ENCODE measurements at places on chromosomes 13 and 19. TPM values are rescaled to one million over a fixed set of nuclear protein-coding genes. Genes with fewer than 3 reads are reported as not detected.
A peak's percentile ranks its signal among the peaks of the same experiment; 100 is the strongest.

DNA sequence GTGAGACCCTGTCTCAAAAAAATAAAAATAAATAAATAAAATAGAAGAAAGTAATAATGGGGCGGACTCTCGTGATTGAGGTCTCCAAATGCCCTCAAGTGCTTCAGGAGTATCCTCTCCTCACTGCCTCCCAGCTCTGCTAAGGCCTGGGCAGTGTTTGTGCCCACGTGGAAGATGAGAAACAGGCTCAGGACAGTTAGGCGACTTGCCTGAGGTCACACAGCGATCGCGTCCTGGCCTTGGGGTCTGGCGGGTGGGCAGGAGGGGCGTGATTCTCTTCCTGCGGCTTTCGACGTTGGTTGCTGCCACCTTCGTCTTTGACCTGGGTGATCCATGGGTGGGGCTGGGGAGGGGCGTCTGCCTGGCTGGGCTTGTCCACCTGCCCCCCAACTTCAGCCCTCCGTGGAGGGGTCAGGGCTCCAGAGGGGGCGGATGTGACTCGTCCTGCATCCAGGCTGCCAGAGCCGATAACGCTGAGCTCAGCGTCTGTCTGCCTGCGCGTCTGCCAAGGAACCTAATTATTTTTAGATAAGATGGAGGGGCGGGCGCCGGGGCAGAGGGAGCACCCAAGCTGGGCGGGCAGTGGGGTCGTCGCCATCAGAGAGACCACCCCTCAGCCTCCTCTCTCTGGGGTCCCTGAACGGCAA, 56.9 kb downstream of the NFIC start:
- no peak for DNase-seq

GRCh38 chr19:30393046-30393445, 20.9 kb downstream of the ZNF536 start:
- peak; percentile 39 for DNase-seq

- no peak for DNase-seq
These were observed 1.9 kb downstream of the ZNF493 start for GRCh38 chr19:21398851-21399250.

DNA sequence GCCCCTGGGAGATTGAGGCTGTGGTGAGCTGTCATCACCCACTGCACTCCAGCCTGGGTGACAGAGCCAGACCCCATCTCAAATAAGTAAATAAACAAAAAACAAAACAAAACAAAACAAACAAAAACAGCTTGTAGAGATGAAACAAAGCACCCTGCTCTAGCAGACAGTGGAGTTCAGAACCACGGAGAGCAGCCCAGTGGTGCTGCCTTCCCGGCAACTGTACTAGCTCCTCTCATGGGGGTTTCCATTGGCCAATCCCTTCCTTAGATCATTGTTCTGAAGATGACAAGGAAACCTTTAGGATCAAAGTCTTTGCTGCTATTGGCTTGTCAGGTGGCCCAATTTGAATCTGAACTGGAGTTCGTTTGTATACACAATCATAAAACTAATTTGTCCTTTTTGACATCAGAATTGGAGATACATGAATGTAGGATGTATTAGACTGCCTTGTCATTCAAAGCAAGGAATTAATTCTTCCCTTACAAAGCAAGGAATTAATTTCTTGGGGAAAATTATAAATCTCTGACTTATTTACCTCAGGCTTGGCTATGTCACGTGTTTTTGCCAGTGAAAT, 19.7 kb upstream of the SYCN start:
- DNase-seq: peak; percentile 33

- no peak for DNase-seq
These were observed 240.9 kb downstream of the LIG4 start for GRCh38 chr13:107974409-107974808.

- no peak for DNase-seq
These were observed 345.0 kb downstream of the NDFIP2 start for GRCh38 chr13:79825959-79826358.

DNA sequence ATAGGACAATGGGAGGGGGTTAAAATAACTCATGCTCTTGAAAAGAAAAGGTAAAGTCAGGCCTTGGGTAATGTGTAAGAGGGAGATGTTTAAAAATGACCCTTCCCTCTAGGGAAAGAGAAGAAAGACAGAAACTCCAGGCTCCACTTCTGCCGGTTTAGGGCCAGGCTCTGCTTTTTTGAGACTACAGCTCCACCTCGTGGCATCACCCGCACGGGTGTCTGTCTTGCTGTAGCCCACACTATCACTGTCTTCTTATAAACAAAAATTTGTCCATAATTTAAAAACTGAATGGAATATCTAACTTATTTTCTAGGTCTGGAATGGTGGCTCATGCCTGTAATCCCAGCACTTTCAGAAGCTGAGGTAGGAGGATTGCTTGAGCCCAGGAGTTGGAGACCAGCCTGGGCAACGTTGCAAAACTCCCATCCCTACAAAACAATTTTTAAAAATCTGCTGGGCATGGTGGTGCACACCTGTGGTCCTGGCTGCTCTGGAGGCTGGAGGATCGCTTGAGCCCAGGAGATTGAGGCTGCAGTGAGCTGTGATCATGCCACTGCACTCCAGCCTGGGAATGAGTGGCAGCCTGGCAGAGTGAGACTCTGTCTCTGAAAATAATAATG, 65.1 kb upstream of the GTF3A start:
- peak; percentile 68 for DNase-seq

DNA sequence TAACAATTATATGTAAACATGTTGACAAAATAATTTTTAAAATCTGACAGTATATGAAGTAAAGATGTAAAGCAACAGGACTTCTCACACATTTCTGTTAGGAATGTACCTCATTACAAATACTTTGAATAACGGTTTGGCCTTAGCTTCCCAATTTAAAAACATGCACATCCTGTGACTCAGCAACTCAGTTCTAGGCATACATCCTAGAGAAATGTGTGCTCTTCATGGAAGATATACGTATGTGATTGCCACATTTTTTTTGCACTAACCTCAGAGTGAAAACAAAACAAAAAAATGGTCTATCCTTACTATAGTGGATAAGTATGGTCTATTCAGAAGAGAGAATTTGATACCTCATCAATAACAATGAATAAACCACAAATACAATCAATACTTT, 314.6 kb downstream of the LIG4 start:
- DNase-seq: no peak

GRCh38 chr13:46559272-46559805, 6.4 kb downstream of the LRCH1 start:
- DNase-seq: no peak

DNA sequence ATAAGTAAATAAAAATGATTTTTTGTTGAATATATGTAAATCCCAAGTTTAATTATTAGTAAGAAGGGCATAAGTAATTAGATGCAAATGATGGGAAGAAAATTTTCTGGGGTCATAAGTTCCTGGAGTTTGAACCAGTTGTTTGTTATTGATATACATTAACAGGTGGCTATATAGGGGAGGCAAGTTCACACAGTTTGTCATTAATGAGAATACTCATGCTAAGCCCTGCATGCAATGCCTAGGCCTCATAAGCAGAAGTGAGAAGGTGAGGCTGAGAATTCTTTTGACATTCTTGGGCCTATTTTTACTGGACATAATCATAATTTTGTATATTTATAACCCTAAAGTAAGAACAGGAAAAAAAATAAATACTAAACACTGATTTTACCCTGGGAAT, 1210.7 kb upstream of the PCDH9 start:
- no peak for DNase-seq

DNA sequence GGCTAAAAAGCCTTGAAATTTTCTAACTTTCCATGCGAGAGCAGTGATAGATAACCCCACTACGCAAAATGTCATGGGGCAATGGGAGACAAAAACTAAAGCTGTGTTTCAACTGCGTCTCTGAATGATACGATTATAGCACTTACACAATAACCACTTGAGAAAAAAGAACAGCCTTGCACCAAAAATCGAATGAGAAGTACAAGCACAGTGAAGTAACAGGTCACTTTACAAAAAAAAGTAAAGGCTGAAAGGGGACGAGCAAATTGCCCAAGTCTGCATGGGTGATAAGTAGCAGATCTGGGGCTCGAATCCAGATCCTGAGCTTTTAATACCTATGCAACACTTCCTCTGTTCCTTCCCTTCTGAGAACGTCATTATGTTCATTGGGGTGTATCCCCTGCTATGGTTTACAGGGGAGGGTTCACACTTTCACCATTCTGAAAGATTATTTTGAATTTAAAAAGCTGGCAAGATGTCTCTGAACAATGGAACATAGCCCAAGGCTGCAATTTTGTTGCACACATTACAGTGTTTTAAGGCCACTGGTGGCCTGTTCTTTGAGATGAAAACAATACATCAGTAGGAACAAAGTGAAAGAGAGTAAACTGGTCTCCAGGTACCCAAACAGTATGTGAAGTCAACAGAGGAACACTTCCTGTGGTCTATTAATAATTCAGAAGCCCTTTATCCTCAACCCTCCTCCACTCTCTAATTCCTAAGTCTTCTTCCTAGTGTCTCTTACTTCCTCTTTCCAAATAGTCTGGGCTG, 3.2 kb downstream of the CPB2 start:
- DNase-seq: peak; percentile 77

- no peak for DNase-seq
These were observed 16.2 kb downstream of the PPP1R12C start for GRCh38 chr19:55101261-55101660.

DNA sequence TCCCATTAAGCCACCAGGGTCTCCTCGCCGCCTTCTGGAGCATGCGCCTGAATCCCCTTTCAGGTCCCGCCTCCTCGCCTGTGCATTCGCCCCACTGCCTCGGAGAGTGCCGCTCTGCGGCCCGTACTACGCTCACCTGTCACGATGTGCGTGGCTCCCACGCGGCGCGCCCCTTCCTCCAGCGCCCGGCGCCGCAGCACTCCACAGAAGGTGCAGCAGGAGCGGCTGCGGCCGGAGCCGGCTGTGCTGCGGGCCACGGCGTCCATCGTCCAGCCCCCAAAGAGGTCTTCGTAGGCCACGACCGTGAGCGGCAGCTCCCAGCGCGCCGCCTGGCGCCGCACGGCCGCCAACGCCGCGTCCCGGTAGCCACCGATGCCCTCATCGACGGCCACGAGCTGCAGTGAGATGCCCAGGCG, 4.3 kb downstream of the CTU1 start:
- no peak for DNase-seq

- DNase-seq: peak; percentile 58
These were observed 546.6 kb downstream of the DACH1 start for GRCh38 chr13:71320452-71320851.

DNA sequence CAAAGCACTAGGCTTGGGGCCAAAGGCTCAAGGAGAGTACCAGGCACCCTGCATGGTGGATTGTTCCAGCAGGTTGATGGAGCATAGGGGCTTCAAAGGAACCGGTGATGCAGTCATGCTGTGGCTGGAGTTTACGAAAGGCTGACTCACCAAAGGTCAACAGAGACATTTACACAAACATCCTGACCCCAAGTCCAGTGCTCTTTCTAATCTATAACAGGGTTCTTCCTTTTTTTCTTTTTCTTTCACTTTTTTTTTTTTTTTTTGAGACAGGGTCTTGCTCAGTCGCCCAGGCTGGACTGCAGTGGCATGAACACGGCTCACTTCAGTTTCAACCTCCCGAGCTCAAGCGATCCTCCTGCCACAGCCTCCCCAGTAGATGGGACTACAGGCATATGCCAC, 35.6 kb upstream of the TPTE2 start:
- no peak for DNase-seq

DNA sequence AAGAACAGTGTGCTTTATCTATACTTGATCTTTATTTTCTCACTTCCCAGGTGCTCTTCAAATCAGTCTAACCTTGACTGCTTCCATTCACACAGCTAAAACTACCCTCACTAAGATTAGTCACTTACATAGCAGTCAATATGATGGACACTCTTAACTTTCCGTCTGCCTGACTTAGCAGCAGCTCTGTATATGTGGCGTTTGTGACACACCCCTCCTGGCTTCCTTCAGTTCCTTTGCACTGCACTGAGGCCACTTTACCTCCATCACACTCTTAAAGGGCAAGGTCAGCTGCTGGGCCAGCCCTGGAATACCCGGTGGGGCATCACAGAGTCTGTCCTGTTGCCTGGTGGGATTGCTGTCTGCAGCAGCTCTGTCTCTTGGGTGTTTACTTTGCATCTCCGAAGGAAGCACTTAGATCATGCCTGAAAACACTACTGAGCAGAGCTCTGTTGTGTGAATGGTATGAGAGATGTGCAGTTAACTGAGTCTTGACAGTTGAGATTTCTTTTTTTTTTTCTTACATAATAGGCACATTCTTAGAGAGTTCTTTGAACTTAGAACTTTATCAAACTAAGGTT, 35.6 kb upstream of the IL17D start:
- DNase-seq: no peak

DNA sequence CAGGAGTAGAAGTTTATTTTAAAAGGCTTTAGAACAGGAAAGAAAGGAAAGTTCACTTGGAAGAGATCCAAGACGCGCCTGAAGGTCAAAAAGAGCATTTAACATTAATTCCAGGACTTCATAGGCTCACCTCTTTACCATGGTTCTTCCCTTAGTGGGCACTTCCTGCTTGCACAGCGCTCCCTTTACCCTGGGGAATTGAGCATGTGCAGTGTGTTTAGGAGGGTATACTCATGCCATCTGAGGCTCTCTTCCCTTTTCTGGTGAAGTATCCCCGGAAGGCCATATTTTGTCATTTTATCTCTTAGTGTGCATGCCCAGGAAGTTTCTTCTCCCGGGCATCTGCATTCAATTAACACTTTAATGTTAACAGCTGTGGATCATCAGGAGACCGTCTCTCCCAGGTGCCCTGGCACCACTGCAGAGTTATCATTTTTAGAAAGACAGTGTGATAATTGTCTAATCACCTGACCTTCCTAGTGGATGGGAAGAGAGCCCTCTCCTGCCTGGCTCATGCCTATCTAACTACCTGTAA, 66.1 kb upstream of the ABCC4 start:
- peak; percentile 83 for DNase-seq

DNA sequence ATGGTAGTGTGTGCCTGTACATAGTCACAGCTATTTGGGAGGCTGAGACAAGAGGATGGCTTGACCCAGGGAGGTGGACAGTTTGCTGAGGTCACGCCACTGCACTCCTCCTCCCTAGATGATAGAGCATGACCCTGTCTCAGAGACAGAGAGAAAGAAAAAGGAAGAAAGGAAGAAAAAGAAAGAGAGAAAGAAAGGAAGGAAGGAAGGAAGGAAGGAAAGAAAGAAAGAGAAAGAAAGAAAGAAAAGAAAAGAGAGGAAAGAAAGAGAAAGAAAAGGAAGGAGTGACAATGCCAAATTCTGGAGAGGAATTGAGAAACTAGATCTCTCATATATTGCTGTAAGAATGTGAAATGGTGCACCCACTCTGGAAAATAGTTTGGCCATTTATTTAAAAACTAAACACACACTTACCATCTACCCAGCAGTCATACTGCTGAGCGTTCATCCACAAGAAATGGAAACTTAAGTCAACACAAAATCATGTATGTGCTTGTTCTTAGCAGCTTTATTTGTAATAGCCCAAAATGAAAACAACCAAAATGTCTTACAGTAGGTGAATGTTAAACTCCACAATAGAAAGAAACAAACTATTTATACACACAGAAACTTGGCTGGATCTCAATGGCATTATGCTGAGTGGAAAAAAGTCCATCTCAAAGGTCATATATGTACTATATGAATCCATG, 7.5 kb downstream of the TEX101 start:
- DNase-seq: no peak

CNFN gene
- total RNA-seq: not detected

APBA3 gene
- total RNA-seq: 32.6 TPM

PSG11 gene
- not detected for total RNA-seq

RGL3 gene
- 0.28 TPM for total RNA-seq

LIM2 gene
- total RNA-seq: not detected

CCDC8 gene
- total RNA-seq: 32.1 TPM

TRIM28 gene
- total RNA-seq: 1,038 TPM

CSNK1G2 gene
- total RNA-seq: 108 TPM

ZNF530 gene
- total RNA-seq: 11.3 TPM

DEDD2 gene
- total RNA-seq: 32.1 TPM

LRP3 gene
- 39.4 TPM for total RNA-seq

CD37 gene
- not detected for total RNA-seq

ZNF583 gene
- 4.5 TPM for total RNA-seq

GJB6 gene
- not detected for total RNA-seq

MAMSTR gene
- 5.9 TPM for total RNA-seq

CLEC4M gene
- total RNA-seq: not detected

All from A673 (cell line).